CD4-positive, alpha-beta memory T cell (primary cell): ENCODE measurements at places on chromosomes 13 and 19.

DNA sequence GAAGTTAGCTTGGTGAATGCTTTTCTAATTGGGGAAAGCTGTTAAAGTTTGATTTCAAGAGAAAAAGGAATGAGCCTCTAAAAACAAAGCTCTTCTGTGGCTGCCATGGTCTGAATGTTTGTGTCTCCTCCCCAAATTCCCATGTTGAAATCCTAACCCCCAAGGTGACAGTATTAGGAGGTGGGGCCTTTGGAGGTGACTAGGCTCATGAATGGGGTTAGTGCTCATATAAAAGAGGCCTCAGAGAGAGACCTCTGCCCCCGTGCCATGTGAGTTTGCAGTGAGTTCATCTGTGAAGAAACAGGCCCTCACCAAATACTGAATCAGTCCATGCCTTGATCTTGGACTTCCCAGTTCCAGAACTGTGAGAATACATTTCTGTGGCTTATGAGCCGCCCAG, 56.5 kb downstream of the ARHGEF7 start:
- no peak for DNase-seq

- no peak for DNase-seq
Measured at GRCh38 chr13:62678039-62678438, 1262.4 kb upstream of the PCDH20 start.

GRCh38 chr13:76672420-76672819, 213.8 kb downstream of the KCTD12 start:
- DNase-seq = no peak

DNA sequence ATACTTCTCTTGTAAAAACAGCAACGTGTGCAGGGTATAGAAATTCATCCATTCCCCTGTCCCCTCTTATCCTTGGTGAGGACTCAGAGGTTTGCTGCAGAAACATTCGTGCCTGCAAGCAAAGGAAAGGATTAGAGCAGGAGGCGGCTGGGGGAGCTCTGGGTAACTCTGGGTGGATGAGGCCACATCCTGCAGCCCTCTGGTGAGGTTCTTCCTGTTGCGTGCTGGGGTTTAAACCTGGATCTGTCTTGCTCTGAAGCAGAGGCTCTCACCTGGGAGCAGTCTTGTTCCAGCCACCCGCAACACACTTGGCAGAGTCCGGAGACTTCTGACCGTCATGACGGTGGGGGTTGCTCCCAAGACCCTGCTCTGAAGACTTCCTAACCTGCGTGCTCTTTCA, 69.2 kb downstream of the ATP11A start:
- no peak for DNase-seq

DNA sequence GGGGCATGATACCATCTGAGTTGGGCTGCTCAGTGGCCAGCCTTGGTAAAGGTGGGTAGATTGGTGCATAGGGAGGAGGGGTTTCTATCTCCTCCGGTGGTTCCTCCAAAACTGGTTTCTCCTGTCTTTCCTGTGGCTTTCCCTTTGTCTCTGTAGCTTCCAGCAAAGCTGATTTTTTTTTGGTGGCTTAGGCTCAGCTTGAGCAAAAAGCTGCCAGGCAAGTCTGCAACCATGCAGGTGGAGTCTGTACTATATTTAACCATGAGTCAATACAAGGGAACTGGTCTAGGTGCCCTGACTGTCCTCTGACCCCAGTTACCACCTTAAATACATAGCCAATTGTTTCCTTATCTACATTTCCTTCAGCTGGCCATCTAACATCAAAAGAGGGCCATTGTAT, 64.0 kb upstream of the ZNF681 start:
- no peak for DNase-seq

GRCh38 chr13:20623000-20623399, 56.0 kb downstream of the IFT88 start:
- no peak for DNase-seq

DNA sequence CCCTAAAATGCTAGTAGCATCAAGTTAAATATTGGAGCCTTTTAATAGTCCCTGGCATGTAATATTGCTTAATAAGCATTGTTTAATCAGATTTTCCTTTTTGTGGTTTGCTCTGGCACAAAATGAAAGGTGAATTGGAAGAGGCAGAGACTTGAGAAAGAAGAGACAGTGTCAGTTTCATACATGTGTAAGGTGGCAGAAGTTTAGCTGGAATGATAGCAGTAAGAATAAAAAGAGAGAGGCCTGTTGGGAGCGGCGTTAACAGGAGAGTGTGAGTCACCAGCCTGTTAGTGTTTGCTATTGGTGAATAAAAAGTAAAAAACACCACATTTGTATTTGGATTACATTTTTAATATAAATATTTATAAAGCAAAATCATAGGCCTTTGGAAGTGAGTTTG, 145.3 kb downstream of the PDS5B start:
- DNase-seq = peak; percentile 39

DNA sequence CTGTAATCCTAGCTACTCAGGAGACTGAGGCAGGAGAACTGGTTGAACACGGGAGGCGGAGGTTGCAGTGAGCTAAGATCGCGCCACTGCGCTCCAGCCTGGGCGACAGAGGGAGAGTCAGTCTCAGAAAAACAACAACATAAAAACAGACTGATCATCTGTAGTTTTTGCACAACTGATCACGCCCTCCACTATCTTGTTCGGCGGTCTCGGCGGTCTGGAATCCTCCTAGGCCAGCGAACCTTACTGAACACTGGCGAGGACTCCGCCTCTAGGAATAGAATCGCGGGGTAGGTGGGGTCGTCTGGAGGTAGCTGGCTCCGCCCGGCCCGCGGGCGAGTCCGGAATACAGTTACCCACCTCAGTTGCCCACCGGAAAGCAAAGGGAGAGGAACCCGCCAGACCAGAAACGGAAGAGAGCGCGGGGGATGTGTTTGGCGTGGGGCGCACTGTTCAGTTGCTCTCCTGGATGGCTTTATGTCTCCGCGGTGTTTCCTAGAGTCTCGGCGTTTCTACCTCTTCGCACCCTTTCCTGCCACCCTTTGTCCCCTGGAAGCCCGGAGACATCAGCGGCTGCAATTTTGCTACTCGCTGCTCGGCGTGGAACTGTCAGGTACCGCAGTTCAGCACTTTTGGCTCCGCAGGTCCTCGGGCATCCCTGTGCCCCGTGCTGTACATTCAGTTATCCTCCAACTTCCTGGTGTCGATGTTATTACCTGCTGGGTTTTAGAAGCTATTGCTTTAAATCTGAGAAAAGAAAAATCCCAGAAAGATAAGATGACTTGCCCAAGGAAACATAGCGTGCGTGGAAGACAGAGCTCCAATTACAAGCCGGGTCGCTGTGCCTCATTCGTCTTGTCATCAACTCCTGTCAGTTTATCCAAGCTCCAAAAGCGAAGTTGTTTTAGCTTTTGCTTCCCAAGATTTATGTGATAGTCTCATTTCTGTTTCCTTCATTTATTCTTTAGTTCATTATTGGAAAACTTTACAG, 24.9 kb upstream of the HNRNPA1L2 start:
- peak; percentile 82 for DNase-seq

DNA sequence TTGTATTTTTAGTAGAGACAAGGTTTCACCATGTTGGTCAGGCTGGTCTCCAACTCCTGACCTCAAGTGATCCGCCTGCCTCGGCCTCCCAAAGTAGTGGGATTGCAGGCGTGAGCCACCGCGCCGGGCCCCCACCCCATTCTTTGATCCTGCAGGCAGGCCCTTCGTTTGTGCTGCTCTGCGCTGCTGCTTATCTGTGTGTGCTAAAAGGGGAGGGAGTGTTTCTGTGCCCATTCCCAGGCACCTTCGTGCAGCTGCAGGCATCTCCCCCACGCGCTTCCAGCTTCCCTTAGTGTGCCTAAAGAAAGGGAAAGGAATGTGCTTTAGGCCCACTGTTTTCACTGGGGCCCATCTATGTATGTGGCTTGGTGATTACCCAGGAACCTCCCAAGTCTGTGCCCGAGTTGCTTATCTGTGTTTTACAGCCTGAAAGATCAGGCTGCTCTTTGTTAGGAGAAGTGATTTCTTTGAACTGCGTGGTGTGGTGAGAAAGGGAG, 27.2 kb downstream of the EPN1 start:
- DNase-seq = no peak

DNA sequence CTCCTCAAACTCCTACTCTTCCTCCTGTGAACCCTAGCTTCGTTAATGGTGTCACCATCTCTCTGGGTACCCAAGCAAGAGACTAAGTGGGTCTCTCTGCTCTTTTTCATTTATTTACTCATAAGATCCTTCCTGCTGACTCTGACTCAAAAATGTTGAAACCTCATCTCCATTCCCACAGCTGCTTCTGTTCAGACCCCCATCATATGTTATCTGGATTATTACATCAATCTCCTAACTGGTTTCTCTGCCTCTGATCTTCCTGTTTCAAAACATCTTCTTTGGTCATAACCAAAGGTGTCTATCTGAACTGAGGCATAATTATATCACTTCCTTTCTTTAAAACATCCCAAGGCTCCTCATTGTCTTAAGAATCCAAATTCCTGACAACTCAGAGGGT, 2.0 kb upstream of the MEDAG start:
- DNase-seq = no peak

- no peak for DNase-seq
Measured at GRCh38 chr19:29567366-29567915, 38.6 kb upstream of the POP4 start.

- no peak for DNase-seq
Measured at GRCh38 chr13:114121031-114121430, 11.4 kb downstream of the RASA3 start.

DNA sequence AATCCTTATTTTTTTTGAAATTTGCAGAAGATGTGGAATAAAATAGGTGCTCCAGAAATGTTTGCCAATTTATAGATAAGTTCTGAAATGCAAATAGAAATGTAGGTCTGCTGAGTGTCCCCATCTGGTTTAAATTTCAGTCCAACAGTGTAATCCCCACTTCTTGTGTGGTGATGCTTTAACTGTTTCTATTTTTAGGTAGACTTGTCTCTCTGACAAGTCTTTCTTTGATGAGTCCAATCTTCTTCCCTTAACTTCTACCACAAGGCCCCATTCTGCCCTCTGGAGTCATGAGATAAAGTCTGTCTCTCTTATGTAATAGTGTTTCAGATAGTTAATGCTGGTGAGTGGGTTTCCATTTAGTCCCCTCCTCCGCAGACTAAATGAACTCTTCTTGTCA, 390.4 kb downstream of the RFC3 start:
- DNase-seq = no peak

- no peak for DNase-seq
Measured at GRCh38 chr13:98416408-98416807, 160.5 kb downstream of the STK24 start.

DNA sequence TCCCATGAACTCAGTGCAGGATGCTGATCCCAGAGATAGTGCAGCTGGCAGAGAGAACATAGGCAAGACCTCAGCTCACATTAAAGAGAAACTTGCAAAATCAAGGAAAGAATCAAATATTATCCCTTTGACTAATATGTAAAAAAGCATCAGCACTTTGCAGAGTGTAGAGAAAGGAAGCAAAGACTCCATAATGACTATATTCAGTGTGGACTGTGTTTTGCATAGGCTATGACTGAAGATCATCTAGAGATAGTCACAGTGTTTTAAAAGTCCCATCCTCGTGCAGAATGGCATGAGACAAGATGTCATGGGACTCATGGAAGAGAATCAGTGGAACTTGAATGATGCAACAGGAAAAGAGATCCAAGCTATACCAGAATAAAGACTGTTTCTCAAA, 84.0 kb downstream of the RAP2A start:
- no peak for DNase-seq

- DNase-seq = peak; percentile 42
Measured at GRCh38 chr19:54517483-54517882, 14.9 kb downstream of the LAIR2 start.

- DNase-seq = no peak
Measured at GRCh38 chr13:100560498-100561157, 28.0 kb downstream of the GGACT start.

- DNase-seq = no peak
Measured at GRCh38 chr13:24045597-24045996, 114.9 kb upstream of the SPATA13 start.

- no peak for DNase-seq
Measured at GRCh38 chr13:93286047-93286446, 59.4 kb downstream of the GPC6 start.

DNA sequence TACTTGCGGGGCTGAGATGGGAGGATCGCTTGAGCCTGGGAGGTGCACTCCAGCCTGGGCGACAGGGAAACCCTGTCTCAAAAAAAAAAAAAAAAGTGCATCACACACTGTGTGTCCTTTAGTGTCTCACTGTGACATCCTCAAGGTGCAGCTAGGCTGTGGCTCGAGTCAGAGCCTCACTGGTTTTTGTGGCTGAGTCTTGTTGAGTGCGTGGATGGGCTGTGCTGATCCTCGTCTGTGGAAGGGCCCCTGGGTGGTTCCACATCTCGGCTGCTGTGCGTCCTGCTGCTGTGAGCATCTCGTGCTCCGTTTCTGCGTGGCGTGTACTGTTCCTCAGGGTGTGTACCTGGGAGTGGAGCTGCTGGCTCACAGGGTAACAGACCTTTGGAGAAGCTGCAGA, 11.2 kb downstream of the STK11 start:
- no peak for DNase-seq

- no peak for DNase-seq
Measured at GRCh38 chr19:33032218-33032781, 32.4 kb downstream of the RHPN2 start.

DNA sequence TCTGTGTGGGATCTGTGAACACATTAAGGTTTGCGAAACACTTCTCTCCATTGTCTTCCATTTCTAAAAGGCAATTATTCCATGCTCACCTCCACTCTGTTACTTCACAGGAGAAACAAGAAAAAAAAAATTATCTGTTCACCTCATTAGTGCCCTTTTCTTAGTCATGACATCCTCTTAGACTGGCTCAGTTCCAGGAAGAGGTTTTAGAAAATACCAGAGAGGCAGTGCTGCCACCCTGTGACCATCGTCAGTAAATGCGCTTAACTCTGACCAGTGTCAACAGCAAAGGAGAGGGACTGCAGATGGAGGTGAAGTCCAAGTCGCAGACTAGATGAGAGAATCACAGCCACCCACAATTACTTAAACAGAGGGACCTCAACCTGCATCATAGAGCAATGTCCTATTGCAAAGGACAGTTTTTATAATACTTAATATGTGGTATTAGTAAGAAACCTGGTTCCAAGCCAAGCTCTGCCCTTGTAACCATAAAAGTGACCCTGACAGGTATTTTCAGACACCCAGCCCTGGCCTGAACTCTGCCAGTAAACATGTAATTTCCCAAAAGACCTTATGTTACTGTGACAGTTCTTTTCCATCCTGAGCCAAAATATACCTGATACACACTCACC, 19.4 kb downstream of the CEACAM21 start:
- DNase-seq = peak; percentile 71

GRCh38 chr19:30649934-30650614, 277.9 kb downstream of the ZNF536 start:
- DNase-seq = peak; percentile 2

DNA sequence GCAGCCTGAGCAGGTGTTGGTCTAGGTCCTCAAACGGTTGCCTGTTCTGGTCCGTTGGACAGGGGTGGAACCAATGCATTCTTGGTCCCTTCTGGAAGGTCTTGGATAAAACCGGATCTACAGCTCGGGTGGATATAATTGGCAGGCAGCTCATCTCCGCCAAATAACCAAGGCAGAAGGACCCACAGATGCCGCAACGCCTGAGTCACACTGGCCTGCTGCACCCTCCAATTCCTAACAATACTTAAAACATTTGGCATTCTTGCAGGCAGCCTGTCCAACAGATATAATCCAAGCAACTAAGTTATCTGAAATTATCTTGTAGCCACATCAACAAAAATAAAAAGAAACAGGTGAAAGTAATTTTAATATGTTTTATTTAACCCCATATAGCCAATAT, 59.0 kb upstream of the FGF14 start:
- DNase-seq = no peak
